Ovary (tissue), 10 donors: ENCODE measurements at places on chromosomes 2 and 18. TPM values are rescaled to one million over a fixed set of nuclear protein-coding genes. Genes with fewer than 3 reads are reported as not detected.

DNA sequence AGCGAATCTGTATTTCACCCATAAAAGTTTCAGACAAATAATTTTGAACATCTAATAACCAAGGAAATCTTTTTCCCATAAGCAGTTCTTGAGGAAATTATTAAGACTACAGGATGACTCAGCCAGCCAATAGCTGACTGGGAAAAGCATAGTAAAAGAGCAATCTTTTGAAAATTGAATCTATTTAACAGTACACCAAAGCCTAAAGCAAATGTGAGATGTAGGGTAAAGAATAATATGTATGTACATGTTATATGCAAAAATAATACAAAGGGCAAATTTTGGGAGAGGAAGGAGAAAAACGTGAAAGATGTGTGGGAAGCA lies 12.6 kb upstream of the KDSR start:
- DNase-seq: no peak

- no peak for DNase-seq
Observed at GRCh38 chr2:17850151-17850550, 28.3 kb upstream of the KCNS3 start.

GRCh38 chr2:232534940-232535651 lies 4.4 kb upstream of the CHRNG start:
- peak; percentile 10 for DNase-seq

DNA sequence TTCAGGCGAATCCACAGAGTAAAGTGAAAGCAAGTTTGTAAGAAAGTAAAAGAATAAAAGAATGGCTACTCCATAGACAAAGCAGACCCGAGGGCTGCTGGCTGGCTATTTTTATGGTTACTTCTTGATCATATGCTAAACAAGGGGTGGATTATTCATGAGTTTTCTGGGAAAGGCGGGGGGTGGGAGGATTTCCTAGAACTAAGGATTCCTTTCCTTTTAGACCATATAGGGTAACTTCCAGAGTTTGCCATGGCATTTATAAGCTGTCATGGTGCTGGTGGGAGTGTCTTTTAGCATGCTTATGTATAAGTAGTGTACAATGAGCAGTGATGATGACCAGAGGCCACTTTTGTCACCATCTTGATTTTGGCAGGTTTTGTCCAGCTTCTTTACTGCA lies 59.8 kb downstream of the SLC4A3 start:
- DNase-seq: no peak

DNA sequence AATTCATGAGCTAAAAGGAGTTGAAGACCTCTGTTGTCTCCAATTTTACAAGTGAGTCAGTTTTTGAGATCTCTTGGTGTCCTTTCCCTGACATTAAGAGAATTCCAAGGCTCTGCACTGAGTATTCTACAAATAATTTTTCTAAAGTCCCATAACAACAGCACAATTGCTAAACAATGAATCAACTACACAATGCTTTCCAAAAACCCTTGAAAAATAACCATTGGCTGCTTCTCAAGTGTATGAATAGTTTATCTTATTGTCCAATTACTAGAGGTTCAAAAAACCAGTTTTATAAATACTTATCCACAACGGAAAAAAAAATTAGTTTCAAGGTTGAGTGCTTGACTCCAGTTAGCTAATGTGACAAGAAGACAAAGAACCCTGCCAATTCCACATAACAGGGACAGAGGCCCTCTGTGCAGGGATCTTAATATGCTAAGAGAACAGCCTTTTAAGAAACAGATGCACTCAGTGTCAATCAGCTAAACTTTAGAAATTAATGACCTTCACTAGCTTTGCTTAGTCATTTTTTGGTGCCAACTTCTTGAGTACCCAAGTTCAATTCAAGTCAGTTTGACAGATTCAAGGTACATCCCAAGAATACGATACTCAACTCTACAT lies 266.6 kb upstream of the CYP26B1 start:
- DNase-seq: no peak

Gene RAD51AP2
- 0.05 TPM for polyA plus RNA-seq

GRCh38 chr2:148135705-148136104 lies 114.8 kb downstream of the MBD5 start:
- DNase-seq: no peak

GRCh38 chr2:168200930-168201583 lies 46.3 kb downstream of the STK39 start:
- DNase-seq: no peak

GRCh38 chr18:60676815-60677214 lies 304.2 kb upstream of the MC4R start:
- no peak for DNase-seq

DNA sequence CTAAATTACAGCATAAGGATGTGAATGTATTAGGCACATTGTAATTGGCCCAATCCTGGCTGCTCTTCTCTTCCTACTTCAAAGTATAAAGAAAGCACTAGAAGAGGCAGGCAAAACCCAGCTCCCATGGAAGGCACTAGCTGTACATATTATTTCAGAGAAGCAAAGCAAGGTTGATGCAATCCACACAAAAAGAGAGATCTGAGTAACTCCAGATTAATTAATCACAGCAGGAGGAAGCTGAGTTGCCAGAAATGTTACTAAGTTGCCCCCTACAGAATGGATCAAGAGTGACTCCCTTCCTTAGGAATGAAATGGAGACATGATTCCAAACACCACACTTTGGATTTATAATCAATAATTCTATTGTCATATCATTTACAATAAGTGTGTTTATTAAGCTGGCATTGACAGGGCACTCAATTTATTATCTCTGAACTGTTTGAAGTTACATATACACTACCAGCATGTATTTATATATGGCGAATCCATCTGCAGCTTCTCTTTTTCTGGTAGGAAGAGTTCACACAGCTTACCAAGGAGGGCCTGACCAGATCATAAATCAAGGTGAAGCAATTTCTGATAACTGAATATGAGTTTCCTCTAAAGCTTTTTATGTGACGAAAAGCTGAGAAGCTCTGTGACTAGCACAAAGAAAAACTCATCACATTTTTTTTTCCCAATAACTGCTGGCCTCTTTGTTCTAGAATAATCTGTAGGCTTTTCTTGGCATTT lies 393.1 kb upstream of the LYPD1 start:
- no peak for DNase-seq

DNA sequence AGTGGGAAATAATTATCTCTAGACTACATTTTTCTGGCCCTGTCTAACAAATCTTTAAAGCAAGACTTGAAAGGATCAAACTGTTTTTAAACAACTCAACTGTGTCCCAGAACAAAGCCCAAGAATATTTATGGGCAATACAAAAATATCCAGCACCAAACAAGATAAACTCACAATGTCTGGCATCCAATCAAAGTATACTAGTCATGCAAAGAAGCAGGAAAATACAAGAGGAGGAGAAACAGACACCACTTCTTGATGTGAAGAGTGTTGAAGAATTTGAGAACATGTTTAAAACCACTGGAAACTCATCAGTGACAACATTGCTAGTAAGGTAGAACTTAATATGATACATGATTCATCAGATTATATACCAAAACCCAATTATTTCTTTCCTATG lies 66.1 kb upstream of the CDC42EP3 start:
- DNase-seq: no peak

DNA sequence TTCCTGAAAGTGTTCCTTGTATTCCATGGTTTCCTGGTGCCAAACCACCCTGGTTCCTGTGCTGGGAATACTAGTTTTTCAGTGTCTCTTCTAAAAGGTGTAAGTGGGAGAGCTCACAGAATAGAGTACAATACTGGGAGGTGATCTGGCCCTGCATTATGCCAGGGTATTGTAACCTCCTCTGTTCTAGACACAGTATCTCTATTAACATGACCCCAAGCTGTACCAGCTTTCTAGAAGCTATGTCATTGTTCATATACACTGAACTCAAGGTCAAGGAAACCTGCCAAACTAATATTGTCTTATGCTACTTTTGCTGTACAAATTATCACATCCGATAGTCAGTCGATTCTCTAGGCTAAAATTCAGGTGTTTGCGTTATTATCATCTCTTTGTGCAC lies 32.7 kb downstream of the SETBP1 start:
- no peak for DNase-seq

Gene DYNAP
- polyA plus RNA-seq: not detected

DNA sequence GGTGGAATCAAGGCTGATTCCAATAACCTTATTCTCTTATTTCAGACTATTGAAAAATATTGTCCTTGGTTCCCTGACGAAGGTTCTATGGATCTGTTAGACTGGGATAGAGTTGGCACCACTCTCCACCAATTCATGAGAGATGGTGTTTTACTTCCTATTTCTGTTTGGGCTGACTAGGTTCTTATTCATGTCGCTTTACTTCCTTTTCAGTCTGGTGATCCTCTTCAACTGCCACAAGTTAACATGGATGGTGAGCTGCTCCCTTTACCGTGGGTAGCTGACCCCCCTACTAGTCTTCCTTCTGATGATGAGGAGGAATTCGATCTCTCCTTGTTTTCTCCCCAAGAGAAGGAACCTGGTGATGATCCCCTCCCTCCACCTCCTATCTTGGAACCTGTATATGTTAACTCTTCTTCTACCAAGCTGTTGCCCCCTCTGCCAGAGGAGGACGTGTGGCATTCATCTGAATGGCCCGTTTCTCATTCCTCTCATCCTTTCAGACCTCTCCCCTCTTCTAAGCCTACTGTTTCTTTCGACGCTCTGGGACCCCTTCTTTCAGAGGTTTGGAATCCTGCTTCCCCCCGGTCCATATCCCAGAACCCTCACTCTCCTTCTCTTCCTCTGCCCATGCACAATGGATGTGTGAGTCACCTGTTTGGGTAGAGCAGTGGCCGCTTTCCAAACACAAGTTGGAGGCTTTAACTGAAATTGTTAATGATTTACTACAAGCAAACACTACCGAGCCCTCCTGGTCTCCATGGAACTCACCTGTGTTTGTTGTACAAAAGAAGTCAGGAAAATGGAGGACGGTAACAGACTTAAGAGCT lies 13.5 kb upstream of the CNOT11 start:
- DNase-seq: no peak

DNA sequence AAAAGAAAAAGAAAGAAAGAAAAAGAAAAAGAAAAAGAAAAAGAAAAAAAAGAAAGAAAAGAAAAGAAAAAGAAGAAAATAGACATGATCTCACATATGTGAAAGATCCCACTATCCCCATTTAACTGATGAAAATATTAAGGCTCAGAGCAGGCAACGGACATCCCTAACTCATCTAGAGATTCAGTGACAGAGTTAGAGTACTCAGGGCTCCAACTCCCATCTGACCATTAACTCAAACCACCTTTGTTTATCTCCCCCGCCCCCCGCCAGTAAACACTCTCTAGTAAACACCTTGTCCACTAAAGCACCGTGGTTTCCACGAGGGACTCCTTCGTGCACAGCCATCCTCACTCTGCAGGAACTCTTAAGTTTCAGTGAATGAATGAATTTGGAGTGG lies 142.9 kb downstream of the TGIF1 start:
- no peak for DNase-seq

DNA sequence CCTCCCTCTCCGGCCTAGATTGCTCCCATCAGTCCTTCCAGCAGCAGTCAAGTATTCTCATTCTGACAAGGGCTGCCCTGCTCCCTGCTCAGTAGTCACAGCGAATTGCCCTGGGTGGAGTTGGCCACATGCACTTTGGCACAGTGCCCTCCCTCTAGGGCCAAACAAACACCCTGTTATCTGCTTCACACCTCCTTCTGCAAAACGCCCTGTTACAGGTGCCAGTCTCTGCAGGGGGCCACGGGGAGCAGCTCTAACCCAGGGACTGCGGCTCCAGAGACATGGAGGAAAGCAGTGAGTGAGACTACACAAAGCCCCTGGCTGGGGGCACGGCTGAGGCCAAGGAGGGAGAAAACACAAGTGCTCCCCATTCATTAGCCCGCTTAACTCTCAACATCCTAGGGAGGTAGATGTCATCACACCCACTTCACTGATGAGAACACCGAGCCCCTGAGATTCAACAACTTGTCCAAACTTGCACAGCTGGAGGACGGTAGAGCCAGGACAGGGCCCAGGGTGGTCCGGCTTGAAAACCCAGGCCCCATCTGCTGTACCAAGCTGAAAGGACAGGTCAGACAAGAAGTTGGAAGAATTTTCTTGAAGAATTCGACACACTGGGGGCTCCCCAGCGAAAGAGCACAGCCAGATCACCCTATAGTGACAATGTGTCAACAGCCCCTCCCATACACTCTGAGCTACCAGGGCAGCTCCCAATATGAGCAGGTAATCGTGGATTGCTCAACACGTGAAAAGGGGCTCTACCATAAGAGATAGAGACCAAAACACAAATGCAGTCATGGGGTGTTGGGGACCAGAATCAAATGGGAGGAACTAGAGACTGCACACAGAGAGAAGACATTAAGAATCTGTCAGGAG lies 8.7 kb upstream of the TFCP2L1 start:
- DNase-seq: no peak

DNA sequence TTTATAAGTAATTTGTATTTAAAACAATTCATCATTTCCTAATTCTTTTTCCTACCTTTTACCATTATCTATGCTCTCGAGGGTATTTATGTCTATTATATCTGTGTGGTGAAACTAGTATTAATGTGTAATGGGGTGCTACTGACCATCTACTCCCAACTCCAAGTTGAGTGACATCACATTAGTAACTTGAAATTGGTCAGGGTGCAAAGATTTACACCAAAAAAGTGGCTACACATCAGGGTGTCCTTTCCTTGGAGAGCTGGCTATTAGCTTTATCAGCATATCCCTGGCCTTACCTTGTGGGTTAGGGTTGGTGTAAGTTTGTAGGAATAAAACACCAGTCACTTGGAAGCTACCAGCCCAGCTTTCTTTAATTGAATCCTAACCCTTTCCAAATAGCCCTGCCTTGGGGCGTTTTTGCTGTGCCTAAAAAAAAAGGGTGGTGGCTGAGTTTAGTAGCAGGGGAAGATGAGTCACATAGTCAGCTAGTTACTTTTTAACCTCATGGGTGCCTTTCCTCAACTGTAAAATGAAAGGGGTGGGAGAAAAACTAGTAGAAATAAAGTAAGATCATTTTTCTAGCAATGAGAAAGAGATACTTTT lies 14.0 kb downstream of the ANXA4 start:
- no peak for DNase-seq

DNA sequence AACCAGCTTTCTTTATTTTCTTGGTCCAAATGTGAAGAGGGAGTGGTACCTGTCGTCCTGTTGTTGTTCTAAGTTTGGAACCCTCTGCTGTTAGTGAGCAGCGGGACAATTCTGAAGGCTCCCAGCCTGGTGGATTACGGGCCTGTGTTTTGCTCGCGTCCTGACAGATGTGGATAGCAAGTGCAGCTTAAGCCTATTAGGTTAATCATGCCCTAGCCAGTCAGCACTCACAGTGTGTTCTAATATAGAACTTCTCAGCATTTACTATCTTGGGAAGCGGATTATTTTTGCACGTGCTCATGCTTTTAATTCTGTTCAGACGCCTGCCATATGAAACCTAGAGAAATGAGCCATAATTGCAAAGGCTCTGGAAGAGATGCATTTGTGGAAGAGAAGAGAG lies at the start of gene PCARE:
PCARE (minus strand) TSS at position 113 of the 400 bp plus-strand sequence. CDS start 262 bp downstream, outside the sequence.
- no peak for DNase-seq

- DNase-seq: no peak
Observed at GRCh38 chr18:11407940-11408339, 201.5 kb upstream of the SLC35G4 start.

Gene EMILIN1
- polyA plus RNA-seq: 8.6 TPM

GRCh38 chr2:111918383-111918806 lies 20.0 kb downstream of the MERTK start:
- no peak for DNase-seq

Gene SP5
- polyA plus RNA-seq: 0.20 TPM

GRCh38 chr18:43847164-43848091 lies 570.1 kb upstream of the SYT4 start:
- DNase-seq: no peak

Gene SIX2
- polyA plus RNA-seq: 0.18 TPM
